ENCODE measurements at places on chromosomes 11 and 22. TPM values are rescaled to one million over a fixed set of nuclear protein-coding genes. Genes with fewer than 3 reads are reported as not detected.

The C11orf21 gene
- polyA plus RNA-seq, result 5.0 TPM

GRCh38 chr11:88300888-88301487 lies 36.5 kb downstream of the CTSC start:
- no peak for DNase-seq

DNA sequence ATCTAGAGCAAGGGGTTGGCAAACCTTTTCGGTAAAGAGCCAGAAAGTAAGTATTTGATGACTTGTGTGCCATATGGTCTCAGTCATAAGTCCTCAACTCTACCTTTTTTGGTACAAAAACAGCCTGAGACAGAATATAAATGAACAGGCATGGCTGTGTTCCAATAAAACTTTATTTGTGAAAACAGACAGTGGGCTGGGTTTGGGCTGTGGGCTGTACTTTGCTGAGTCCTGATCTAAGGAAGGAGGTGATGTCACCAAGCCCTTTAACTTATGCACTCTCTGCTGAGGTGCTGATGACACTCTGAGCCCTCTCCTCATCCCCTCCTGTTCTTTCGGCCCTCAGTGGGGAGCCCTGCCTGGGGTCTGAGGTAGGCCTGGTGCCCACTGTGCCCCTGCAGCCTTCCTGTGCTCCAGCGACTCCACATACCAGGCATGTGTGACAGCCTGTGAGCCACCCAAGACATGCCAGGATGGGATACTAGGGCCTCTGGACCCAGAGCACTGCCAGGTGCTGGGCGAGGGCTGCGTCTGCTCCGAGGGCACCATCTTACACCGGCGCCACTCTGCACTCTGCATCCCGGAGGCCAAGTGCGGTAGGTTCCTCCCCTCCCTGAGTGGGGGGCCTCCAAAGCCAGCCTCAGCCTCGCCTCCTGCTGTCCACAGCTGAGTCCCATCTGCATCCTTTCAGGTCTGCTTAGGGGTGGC lies 85.9 kb upstream of the MYOD1 start:
- DNase-seq, result no peak

DNA sequence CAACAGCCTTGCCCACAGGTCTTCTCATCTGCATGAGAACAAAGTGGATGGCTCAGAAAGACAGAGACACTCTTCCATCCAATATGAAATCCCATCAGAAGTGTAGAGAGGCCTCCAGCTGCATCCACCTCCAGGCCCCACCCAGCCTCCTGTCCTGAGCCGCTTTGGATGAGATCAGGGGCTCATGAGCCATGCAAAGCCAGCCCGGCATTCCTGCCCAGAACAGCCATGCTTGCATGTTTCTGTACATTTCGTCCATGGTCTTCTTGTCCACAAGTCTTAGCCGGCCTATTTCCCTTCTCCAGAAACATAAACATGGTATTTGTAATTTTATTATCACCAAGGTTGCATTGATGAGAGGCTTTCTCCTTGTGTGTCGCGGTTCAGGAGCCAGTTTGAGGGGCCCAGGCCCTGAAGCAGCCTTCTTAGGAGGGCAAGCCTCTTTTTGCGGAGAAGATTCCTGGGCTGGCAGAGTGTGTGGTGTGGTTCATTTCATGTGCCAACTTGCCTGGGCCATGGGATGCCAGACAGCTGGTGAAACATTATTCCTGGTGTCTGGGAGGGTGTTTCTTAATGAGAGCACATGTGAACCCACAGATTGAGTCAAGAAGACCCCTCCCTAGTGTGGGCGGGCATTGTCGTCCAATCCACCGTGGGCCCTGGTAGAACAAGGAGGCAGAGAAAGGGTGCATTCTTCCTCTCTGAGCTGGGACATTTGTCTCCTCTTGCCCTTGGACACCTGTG lies 928.9 kb downstream of the TBC1D22A start:
- DNase-seq, result no peak

GRCh38 chr22:30123463-30123862 lies 43.2 kb downstream of the HORMAD2 start:
- DNase-seq, result no peak

Data from hindlimb muscle (tissue), 1 donor.